ENCODE measurements at places on chromosomes 4 and X.

DNA sequence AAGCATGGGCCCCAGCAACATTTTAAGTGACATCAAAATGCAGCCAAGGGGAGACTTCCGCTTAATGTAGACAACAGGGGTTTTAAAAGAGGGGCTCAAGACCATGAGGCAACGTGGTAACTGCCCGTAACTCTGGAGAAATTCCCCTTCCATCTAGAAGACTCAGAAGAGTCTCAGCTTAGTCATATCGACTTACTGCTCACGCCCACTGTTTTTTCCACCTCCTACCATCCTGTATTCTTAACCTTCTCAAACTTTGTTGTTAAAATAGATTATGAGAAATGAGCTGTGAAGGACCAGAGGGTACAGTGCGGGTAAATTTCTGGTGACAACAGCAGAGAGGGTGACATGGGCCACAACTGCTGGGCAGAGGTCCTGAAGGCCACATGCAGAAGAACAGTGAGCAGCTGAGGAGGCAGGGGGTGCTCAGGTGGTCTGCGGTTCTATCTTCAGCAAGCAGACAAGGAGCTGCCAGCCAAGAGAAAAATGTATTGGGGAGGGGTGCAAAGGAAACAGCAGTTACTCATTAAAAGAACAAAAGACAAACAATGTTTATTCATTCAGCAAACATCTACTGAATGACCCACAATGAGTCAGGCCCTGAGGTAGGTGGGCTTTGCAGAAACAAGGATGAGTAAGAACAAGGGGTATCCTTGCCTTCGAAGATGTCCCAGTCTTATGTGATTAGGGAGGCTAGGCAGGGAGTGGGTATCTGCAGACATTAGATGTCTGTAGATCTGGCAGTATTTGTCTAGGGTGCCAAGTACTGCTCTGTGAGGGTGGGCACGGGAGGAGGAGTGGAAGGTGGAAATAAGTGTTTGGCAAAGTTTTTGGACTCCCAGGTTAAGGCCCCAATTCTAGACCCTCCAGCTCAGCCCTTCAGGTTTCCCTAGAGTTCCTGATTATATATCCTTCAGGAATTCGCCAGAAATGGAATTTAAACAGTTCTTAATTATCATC, 175.3 kb downstream of the TSPAN5 start:
- no peak for DNase-seq

DNA sequence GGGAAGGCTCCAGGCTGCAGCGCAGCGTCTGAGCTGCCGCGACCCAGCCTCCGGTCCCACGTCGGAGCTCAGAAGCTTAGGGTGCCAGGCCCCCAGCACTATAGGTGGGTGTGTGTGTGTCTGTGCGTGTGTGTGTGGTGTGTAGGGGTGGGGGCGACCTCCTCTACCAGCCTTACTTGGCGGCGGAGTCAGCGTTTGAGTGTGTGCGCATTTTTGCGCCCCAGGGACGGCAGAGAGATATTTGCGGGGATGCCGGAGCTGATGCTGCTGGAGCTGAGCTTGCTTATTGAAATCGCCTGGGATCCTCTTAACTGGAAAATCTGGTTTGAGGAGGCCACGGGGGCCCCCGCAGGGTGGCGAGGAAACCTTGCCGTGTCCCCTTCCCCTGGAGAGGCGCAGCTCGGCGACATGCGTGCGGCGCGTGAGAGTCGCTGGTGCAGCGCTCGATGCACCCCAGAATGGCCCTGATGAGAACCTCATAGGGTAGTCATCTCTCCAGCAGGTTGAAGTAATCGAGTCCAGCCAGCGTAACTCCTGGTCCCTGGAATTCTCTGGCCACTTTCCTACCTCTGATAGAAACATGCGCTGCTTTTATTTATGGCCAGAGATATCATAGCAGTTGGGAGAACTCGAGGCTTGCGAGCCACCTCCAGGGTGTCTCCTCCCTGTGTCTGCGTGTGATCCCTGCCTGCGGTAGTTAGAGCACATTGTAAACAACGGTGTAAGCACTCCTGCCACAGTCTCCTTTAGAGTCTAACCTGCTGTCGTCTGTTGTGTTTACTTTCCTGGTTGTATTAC, 2.7 kb downstream of the ADGRL3 start:
- peak; percentile 64 for DNase-seq

DNA sequence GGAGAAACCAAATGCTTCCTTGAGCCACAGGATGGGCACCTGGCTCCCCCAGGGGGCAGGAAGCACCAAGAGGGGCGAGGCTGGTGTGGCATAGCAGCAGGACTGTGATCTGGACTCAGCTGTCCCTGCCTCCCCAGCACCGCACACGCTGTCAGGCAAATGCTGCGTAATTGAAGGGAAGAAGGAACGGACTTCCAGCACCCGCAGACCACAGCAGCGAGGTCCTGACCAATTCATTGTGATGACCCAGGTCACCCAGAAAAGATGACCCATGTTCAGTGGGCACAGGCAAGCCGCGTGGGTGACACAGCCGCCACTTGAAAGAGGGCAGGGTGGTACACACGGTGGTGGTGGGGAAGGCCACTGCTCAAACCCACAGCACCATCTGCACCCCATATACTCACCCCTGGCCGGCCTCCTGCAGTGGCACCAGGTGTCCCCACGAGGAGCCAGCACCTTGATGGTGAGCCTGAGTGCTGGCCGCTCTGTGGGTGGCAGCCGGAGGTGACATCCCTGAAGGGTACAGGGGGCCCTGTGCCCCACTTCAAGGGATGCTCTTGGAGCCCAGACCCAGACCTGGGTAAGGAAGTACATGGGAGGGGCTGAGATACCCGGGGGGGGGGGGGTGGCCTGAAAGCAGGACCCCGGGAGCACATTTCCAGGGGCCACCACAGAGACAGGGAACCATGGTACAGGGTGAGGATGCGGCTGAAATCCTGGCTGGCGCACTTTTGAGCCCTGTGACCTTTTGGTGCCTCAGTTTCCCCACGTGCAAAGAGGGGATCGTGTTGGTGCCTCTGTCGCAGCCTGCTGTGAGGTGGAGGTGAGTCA, 11.5 kb downstream of the NAT8L start:
- no peak for DNase-seq

- DNase-seq, result no peak
Observed at GRCh38 chrX:103846386-103846785, 14.3 kb upstream of the RAB9B start.

DNA sequence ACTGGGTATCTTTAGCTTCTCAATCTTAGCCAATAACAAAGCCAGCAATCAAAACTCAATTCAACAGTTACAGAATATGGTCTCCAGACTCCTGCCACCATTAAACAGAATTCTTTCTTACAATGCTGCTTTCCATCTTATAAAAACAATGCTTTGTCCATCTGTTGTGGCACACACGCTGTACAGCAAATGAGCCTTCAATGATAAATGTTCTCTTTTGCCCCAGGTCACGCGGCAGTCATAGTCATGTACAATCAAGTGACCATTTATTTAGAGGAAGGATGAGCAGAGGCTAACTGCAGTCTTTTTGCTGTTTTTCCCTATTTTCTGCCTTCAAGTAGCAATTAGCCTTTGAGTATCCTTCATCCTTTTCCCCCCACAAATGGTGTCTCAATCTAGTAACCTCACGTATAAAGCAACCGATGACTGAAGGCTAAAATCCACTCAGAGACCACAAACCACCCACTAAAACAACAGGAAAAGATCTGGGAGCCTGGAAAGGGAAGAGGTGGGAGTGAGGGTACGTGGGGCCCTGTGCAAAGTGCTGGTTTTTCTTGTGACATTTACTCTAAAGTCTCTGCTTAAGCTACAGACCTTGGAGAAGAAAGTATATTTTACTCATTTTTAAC, 24.4 kb downstream of the TRIM2 start:
- no peak for DNase-seq

GRCh38 chr4:11739992-11740391, 311.3 kb upstream of the HS3ST1 start:
- DNase-seq, result no peak

DNA sequence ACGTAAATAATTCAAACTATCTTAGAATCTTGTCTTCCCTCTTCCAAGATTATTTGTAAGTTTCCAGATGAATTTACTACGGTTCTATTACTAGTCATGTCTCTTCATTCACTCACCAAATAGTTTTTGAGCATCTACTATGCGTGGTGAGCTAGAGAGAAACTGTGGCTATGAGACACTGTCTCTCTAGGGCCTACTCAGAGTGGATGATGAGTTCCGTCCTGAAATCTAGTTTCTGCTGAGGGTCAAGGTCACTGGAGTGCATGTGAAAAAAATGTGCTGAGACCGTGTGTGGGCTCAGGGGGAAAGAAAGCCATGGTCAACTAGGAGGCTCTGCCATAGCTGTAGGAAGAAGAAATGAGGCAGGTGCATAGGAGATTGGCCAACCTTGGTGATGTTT, 320.2 kb upstream of the GATB start:
- DNase-seq, result no peak

- no peak for DNase-seq
Observed at GRCh38 chr4:48787056-48787455, 7.0 kb upstream of the FRYL start.

DNA sequence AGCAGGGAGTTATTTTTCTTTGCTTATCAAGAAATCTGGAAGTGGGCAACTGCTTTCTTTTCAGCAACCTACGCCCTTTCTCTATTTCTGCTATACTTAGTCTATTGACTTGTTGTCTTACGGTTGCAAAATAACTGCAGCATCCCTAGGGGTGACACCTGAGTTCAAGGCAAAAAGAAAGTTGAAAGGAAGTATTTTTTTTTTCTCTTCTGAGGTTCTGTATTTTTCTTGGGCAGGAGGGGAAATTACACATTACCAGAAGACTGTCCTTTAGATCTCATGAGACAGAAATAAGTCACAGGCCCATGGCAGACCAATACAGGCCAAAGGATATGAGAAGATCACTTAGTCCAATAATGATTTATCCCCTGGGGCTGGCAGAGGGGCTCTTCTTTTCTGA, 204.7 kb upstream of the CASK start:
- DNase-seq, result no peak

GRCh38 chr4:4659871-4660651, 118.2 kb upstream of the STX18 start:
- no peak for DNase-seq

GRCh38 chrX:1274786-1275185, 6.2 kb downstream of the CSF2RA start:
- DNase-seq, result no peak

- DNase-seq, result no peak
Observed at GRCh38 chrX:16528620-16529019, 121.3 kb upstream of the S100G start.

- no peak for DNase-seq
Observed at GRCh38 chr4:184440595-184441358, 33.6 kb downstream of the IRF2 start.
